ENCODE measurements at places on chromosomes 3 and 15.
A peak's percentile ranks its signal among the peaks of the same experiment; 100 is the strongest.

DNA sequence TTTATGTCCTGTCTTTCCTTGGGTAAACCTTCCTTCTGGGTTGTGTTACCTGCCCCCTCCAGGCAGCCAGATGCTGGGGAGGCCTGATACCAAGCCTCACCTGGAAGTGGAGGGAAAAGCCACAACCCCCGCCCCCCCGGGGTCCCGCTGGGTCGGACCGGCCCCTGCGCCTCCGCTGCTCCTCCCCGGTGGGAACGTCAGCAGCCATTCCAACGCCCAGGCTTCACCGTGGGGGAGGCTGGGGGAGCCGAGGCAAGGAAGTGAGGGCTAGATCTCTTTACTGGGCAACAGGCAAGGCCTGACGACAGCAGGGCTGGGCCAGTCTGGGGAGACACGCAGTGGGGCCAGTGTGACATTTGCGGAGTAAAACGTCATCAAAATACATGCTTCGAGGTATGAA, 53.0 kb upstream of the SNRPA1 start:
- DNase-seq: no peak

- peak; percentile 97 for DNase-seq
Observed at GRCh38 chr3:130850044-130850797, 43.7 kb upstream of the ATP2C1 start.

- DNase-seq: no peak
Observed at GRCh38 chr3:108159865-108160264, 62.4 kb downstream of the IFT57 start.

- no peak for DNase-seq
Observed at GRCh38 chr3:157858821-157859220, 247.4 kb downstream of the SHOX2 start.

- DNase-seq: no peak
Observed at GRCh38 chr3:99250821-99251355, 349.4 kb upstream of the DCBLD2 start.

DNA sequence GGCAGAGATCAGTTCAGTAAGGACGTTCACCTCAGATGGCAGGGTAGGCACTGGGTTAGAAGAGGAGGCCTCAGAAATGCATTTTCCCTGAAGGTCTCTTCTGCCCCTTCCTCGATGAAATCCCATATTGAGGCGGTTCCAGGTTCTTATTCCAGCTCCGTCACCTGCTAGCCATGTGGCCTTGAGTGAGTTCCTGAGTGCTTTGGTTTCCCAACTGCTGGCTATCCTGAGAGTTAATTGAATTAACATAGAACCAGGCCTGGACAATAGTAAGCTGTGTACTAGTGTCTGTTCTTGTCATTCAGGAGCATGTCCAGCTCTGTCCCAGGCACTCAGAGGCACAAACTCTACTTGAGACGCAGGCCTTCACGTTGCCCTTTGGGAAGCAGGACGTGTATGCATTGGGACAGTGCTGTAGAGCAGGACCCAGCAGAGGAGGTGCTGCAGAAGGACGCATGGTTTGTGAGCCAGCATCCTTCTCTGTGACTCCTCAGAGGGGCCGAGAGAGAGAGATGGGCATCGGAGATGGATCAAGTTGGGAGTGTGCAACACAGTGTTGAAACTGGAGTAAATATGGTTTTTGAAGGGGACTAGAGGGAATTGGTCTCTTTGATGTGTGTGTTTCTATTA, 114.2 kb downstream of the ASB7 start:
- DNase-seq: no peak

GRCh38 chr15:41323611-41324010, 8.8 kb downstream of the OIP5 start:
- no peak for DNase-seq

DNA sequence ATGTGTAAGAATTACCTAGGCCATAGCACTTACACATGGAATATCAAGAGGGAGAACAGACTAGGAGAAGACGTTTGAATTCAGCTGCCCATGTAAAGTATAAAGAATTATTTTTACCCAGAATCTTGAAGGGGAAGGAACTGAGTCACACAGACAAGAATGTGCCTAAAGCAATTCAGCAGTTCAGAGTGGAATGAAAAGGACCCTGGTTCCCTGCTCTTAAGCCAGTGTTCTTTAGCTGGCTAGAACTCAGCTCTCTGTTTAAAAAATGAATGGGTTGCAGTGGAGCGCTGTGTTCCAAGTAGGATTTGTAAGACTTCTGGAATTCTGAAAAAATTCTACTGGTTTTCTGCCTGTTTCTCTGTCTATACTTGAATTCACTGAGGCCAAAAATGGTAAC, 440.2 kb downstream of the LPP start:
- no peak for DNase-seq

DNA sequence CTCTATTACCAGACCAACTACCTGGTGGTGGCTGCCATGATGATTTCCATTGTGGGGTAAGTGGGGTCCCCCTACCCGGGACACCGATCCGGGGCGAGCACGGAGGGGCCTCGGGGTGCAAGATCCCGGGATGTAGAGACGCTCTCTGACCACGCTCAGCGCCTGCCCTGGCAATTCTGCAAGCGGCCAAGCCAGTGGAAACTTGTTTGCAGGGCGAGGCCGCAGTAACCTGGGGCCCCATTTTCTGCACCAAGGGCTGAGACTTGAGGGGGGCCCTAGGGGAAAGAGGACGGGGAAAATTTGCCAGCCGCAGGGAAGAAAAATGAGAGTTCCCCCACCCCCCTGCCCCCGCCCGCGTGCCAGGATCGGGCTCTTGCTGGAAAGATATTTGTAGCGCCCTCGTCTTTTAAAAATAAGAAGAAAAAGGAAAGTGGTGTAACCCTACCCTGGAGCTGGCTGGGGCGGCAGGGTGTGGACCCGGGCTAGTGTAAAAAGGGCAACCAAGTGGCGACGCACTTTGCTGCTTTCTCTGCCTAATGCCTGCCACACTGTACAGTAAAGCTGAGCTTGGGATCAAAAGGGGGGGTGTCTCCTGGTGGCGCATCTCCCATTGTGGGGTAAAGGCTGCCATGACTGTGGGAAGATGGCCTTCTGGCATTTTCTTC, 563 bp downstream of the ARL6IP5 start:
- DNase-seq: no peak

DNA sequence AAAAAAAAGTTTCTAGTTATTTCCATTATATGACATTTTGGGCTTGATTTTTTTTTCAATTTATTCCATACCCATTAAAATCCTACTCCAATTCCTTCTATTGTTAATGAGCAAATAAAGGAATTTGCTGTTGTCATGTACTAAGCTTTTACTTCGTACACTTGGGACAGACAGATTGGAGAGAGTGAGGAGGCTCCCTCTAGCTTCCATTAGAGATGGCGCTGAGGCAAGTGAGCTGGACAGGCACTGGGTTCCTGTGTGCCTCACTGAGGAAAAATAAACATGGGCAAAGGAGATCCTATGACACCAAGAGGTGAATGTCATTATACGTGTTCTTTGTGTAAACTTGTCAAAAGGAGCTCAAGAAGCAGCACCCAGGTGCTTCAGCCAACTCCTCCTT, 441.1 kb upstream of the MDFIC2 start:
- no peak for DNase-seq

DNA sequence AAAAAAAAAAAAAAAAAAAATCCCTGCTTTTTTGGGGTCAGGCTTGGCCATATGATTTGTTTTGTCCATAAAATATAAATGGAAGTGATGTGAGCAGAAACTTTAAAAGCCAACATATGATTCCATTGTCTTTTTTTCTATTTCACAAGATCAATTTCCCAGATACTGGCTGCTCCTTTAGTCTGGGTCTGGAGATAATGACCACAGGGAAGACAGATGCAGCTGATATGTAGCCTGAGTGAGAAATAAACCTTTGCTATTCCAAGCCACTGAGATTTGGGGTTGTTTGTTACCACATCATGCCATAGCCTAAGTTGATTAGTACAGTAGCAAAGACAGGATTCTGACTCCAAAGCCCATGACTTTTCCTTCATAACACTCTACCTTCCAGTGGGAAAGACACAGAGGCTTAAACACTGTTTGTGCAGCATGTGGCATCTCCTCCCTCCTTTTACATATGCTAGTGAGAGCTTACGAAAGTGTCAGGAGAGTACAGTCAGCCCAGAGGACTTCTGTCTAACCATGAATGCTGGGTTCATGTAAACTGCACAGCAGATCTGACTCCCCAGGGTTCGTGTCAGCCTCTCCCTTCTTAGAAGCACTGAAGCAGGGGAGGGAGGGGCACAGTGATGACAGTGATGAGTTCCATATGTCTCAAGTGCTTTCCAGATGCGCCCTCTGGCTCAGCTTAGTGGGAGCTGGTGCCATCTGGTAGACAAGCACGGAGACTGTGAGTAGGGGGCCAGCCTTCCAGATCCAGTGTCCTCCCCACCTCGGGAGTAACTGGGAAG, 36.7 kb upstream of the SLC7A14 start:
- no peak for DNase-seq

DNA sequence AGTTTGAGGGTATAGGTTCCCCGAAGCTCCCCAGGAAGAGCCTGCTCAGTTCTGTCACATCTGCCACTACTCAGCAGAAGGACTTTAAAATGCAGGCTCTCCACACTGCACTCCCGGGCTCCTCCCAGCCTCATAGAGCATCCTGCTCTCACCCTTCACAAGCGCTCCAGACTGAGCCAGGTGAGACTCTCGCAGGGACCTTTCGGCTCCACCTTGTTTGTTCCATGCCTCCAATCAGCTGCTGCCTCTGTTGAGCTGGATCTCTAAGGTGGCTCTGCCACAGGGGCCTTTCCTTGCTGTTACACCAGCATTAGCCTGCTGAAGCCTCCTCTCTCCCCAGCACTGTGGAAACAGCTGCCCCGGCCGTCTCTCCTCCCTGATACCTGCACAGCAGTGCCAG, 56.1 kb downstream of the SLCO3A1 start:
- DNase-seq: no peak

DNA sequence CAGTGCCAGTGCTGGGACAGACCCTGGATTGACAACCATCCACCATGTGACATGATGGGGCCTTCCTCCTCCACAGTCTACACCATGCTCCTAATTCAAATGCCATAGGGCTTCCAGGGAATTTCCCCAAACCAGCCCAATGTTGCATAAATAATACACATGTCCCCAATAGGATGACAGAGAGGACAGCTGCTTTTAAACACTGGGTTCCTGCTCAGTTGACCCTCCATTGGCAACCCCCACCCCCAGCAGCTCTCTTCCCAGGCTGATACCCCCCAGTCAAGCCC, 28.3 kb upstream of the ATP2B2 start:
- no peak for DNase-seq

- peak; percentile 99 for DNase-seq
Observed at GRCh38 chr3:152298393-152299248, 29.9 kb downstream of the MBNL1 start.

GRCh38 chr3:52852419-52852818, 17.6 kb upstream of the MUSTN1 start:
- DNase-seq: no peak

DNA sequence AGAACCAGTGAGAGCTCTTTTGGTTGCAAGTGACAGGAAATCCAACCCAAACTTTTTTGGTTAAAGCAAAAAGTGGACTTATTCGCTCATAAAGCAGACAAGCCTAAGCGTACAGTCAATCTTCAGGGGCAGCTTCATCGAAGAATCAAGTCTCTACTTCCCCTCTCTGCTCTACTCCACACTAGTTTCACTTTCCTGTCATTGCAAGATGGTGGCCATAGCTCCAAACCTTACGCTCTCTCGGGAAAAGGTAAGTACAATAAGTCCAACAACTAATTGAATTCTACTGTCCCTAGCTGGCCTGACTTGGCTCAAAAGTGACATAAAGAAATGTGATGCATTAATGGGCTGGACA, 24.9 kb upstream of the ZNF710 start:
- no peak for DNase-seq

GRCh38 chr3:12558706-12559105, 1.8 kb downstream of the MKRN2 start:
- no peak for DNase-seq

- peak; percentile 64 for DNase-seq
Observed at GRCh38 chr15:93861956-93862741, 369.2 kb upstream of the MCTP2 start.

DNA sequence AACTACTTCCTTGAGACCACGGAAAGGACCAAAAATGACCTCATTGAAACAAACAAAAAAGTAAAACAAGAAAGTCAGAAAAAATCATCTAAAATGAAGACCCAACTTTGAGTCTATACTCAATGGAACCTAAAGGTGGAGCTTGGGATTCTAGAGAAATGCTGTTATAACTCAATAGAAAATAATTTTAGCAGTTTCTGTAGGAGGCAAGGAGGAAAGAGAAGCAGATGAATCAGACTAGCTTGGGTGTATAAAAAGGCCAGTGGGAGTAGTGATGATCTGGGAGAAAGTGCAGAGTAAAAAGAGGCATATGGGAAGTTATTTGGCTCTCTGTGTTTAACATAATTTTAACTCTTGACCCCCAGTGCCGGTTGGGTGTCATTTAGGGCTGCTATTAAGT, 94.4 kb downstream of the TMCO5A start:
- DNase-seq: no peak

DNA sequence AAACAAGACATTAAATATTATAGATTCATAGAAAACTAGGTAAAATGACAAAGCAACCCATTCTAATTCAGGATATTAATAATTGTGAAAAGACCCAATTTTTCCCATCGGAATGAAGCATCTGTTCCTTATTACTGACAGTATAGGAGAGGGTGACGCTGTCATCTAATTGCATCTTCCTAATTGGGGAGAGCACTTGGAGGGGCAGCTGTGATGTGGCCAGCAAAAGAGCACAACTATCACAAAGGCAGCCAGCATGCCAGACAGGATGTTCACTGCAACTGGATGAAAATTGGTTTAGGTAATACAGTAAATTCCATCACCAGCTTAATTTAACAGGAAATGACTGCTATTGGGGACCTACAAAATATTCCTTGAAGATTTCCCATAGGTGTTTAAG, 21.9 kb upstream of the MINAR1 start:
- DNase-seq: no peak

DNA sequence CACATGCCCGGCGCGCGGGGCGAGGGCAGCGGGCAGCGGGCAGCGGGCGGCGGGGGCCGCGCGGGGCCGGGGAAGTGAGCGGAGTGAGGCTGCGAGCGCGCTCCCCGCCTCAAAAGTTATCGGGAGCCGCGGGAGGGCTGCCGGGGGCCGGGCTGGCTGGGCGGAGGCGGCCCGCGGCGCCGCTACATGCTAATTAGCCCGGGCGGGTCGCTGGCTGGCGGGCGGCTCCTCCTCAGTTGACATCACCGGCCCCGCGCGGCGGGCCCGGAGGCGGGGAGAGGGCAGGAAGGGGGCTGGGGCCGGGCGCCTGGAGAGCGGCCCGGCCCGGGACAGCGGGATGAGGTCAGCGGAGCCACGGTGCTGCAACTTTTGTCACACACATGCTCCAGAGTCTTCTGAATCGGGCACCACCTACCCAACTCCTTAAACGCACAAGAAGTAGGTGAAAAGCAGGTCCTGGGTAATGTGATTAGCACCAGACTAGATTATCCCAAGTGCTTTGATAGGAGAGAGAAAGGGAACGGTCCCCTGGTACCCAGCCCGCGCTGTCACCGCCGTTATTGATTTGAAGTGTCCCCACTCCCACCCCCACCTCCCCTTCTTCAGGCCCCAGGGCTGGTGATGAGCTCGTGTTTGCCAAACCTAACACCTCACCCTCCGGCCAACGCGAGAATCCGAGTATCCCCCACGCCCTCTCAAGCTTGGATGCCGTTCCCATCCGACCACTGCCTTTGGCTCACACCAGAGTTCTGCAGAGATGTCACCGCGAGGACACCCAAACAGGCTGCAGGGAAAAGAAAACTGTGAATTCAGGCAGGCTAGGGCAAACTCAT, at the start of gene HEG1:
Gene HEG1, minus strand, starts transcription at position 85 of the 833 bp plus-strand sequence. CDS start 107 bp downstream, outside the sequence.
- peak; percentile 10 for DNase-seq

- DNase-seq: no peak
Observed at GRCh38 chr3:12345141-12345561, 56.3 kb downstream of the PPARG start.

All from AML-193 (cell line).